ENCODE measurements at places on chromosomes 2 and 18.

DNA sequence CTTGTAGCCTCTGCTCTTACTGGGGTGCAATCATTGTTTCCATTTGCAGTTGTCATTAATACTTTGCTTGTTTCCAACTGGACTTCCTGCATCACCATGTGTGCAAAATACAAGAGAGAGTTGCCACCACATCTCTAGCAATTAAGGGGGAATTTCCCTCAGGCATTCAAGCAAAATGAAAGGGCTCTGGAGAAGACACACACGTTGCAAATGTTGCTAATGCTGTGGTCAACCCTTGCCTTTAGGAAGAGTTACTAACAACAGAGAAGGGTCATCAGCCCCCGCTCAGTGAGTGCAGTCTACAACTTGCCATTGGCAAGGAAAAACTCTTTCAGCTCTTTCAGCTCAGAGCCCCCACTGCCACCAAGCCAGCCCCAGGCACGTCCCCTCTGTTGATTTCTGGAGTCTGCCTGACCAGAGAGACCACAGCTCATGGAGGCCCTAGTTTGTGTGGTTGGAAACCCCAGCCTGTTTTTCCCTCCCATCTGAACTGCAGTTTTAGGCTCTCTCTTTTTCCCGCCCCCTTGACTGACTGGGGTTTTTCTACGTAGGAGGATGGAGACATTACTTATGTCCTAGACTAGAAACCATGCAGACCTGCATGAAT, 25.9 kb upstream of the GPR45 start:
- no peak for DNase-seq

DNA sequence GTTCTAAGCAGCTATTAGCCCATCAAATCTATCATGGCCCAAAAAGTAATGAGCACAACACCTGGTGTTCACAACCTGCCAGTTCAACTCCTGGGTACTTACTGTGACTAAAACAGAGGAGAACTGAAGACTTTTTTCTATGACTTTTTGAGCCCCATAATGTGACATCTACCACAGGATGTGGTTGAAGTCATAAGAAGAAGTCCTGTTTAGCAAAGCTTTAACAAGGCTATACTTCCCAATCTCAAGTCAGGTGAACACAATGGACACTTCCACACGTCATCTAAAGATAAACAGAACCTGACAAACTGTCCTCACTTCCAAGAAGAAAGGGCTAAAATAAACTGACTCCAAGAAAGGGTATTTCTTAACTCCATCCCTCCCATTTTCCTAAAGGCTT, 138.8 kb downstream of the ATAD2B start:
- no peak for DNase-seq

DNA sequence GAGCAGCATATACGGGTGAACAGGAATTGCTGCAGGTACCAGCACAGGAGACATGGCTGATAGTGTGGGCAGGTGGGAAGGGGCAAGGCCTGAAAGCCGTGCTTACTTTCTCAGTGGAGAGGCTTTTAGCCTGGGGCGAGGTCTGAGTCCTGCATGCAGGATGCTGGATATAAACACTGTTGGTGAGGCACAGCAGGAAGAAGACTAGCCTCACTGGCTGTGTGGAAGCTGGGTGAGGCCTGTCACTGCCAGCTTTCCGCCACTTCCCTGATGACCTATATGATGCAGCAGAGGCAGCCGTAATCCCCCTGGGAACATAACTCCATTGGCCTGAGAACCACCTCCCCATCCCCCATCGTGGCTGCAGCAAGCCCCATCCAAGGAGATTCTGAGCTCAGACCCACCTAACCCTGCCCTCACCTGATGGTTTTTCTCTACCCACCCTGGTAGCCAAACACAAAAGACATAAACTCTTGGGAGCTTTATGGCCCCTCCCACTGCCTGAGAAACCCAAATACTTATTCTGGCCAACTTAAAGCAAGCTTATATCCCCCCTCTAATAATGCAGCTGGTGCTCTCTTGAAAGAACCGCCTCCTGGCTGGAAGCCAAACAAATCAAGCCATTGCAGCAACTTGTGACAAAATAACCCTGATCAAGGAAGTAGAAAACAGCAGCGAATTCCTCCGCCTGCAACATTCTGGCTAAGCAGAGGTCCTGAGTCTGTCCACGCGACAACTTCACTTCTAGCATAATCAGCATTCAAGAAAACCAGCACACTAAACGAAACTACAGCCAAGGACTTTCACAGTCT, 54.6 kb upstream of the DSC1 start:
- DNase-seq = no peak

DNA sequence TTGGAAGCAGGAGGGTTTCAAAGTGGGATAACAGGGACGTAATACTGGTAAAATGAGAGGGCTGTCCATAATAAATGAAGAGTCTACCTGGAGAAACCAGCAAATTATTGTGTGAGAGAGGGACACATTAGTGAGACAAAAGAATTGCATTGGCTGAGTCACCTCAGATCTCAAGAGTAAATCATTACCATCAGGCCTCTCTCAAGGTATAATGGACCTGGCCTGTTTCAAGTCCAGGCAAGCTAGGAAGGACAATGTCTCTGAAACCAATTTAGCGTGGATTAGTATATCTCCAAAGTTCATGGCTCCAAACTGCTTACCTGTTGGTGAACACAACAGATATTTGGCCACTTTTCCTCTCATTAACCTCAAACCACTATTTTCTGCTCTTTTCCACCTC, 471.4 kb downstream of the CMPK2 start:
- DNase-seq = no peak

DNA sequence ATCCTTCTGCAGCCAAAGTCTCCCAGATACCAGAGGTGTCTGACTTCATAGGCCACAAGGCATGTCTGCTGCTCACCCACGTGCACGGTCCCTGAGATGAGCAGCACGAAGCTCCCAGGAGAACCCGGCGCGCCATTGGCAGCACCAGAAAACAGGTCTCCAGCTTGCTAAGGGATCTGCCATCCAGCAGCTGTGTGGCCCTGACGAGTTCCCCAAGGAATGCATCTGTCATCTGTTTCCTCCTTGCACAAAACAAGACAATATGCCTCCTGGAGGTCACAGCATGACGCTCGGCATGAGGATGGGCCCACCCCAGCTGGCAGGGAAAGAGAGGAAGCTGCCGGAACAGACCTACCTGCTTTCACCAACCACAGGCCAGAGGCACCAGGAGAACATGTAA, 29.2 kb downstream of the HS6ST1 start:
- no peak for DNase-seq

- no peak for DNase-seq
Measured at GRCh38 chr18:292271-292670, 24.4 kb upstream of the THOC1 start.

GRCh38 chr18:26756556-26756955, 109.0 kb downstream of the AQP4 start:
- DNase-seq = no peak

DNA sequence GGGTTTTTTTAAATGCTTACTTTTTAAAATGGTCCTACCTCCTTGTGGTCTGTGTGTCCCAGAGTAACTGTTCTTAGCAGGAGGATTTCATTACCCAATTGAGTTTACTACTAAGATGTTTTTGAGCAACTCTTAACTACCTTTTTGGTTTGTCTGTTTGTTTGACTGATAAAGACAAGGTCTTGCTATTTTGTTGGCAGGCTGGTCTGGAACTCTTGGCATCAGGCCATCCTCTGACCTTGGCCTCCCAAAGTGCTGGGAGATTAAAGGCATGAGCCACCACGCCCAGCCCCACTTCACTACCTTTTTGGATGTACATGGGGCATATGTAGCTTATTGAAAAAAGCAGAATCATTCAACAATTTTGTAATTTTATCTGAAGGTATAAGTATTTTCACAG, 14.9 kb downstream of the MRPS9 start:
- no peak for DNase-seq

- DNase-seq = no peak
Measured at GRCh38 chr2:32478889-32479620, 122.2 kb downstream of the BIRC6 start.

DNA sequence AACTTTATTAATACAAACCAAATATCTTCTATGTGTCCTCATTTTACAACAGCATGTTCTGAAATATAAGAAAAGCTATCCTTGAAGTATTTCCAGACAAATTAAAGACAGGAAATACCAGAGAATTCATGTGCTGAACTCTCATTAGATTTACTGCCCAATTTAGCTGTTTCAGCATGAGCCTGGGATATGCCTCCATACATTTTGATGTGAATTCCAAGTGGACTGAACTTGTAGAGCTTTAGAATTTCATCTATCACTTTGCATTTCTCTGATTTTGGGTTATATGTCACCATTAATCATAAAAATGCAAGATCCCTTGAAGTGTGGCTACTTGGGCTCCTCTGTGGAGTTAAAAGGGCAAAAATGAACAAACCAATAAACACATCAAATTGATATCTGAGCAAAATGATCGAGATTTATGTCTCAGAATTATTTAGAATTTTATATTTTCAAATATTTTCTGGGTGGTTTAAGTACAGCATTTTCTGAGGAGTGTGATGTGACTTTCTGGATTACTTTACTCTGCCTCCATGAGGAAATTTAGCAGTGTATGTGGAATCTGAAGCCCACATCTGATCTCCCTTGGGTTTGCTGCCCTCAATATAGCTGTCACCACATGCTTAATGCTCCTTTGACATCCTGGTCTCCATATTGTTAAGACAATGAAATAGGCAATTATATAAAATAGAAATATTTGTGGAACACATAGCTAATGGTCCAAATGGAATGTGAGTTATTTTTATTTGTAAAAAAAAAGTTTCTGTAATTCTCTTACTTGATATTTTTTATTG, 206.6 kb upstream of the RBMS1 start:
- no peak for DNase-seq

GRCh38 chr2:40431600-40431955, 20.3 kb downstream of the SLC8A1 start:
- no peak for DNase-seq

Data from osteocyte (in vitro differentiated cells).